HEK293T (cell line): ENCODE measurements at places on chromosomes 5 and 9.
A peak's percentile ranks its signal among the peaks of the same experiment; 100 is the strongest.

DNA sequence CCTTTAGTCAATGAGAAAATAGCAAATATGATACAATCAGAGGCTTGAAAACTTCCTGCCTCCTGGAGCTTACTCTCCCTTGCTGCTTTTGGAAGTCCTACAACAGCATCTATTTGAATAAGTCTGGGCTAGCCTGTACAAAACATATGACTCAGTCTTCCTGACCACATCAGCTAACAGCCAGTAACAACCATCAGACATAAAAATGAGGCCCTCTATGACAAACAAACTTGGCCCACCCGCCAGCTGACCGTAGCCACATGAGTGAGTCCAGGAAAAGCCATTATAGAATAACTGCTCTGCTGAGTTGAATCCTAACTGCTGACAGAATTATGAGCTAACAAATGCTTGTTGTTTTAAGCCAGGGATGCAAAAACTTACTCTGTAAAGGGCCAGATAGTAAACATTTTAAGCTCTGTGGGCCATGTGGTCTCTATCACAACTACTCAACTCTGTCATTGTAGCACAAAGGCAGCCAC is 347.6 kb downstream of the PTPRD start:
- no peak for DNase-seq

DNA sequence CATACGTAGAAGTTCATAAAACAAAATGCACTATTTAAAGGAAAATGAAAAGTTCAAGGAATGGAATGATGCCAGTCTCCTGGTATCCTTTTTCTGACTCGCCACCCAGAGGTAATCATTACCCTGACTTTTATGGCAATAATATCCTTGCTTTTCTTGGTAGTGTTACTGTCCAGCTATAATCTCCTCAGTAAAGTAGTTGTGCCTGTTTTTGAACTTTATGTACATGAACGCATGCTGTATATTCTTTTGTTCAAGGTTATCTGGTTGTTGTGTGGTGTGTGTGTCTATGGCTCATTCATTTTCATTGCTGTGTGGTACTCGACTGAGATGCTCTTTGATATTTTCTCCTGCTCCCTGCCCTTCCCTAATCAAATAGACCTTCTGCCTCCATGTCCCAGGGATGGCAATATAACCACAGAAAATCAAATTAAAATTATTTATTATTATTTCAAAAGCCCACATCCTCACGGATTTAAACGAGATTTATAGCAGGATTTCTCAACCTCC is 29.2 kb upstream of the FBP1 start:
- no peak for DNase-seq

GRCh38 chr9:14209399-14210345 is 104.3 kb downstream of the NFIB start:
- DNase-seq = peak; percentile 32

GRCh38 chr5:172841-173251 is 18.4 kb upstream of the LRRC14B start:
- DNase-seq = no peak

DNA sequence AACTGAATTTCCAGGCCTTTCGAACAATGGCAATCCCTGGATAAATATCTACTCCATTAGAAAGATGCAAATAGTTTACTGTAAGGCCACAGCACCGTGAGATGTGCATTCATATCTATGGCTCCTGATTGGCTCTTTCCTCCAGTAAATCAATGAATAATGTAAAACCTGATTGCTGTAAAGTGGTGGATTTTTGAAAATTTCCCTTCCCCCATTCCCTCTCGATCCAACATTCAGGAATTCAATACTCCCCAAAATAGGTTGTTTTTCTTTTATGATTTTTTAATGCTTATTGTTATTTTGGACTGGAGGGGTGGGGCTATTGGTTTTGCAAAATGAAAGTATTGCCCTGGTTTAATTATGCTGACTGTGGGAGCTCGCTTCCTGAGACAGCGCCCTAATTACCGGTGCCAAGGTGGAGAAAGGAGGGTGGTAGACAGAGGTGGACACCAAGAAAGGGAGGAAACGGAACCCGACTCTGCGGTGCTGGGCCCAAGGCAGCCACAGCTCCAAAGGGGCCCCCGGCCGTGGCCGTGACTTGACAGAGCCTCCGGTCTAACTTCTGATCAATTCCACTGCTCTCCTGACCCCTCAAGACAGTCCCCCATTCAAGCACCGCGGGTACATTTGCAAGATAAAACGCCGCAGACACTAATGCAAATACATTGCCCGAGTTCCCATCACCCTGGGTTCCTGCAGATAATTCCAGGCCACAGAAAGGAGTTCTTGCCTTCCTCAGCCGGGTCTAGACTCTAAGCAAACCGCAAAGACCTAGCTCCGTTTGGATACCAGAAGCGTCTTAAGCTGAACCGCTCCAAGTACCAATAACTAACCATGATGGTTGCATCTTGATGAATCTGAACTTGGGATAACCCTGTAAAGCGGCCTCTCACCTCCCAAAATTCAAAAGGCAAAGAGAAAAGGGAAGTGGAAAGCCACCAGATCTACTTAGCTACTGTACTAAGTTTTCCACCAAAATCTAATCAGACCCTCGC is 211.2 kb downstream of the MEF2C start:
- no peak for DNase-seq

GRCh38 chr5:29277642-29278041 is 1915.8 kb upstream of the CDH6 start:
- DNase-seq = no peak

DNA sequence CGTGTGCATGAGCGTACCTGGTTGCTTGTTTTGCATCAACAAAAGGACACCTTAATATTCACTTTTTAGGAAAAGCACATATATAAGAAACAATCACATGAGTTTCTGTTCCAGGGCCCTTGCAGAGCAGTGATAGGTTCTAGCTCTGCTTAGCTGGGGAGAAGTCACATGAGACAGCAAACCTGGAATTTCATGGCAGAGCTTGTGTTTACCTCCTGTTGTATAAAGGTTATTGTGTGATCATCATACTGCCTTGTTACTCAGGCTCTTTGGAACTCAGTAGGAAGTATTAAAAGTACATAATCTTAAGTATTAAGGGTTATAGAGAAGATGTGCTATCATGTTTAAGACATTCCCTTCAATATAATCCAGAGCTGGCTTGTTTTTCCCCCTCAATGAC is 18.0 kb upstream of the VLDLR start:
- DNase-seq = no peak

GRCh38 chr5:57007344-57007743 is 55.4 kb upstream of the MIER3 start:
- no peak for DNase-seq

- DNase-seq = no peak
Observed at GRCh38 chr5:52190737-52191136, 597.0 kb upstream of the ITGA1 start.

GRCh38 chr9:4293293-4293941 is 6.5 kb downstream of the GLIS3 start:
- no peak for DNase-seq

DNA sequence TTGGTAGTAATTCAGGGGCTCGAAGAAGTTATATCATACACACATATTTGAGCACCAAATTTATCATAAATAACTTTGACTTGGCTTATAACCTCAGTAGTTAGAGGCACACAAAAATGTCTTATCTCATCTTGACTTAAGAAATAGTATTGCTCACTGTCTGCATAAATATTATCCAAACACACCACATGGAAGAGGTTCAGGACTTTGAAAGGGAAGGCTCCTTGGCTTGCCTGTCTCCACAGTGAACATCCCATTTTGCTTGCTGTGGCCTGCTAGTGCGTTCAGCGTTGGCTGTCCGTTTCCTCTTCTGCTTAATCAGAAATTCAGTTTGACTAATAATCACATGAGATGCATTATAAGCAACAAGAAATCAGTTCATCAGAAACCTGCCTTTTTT is 13.9 kb downstream of the GRXCR2 start:
- no peak for DNase-seq

DNA sequence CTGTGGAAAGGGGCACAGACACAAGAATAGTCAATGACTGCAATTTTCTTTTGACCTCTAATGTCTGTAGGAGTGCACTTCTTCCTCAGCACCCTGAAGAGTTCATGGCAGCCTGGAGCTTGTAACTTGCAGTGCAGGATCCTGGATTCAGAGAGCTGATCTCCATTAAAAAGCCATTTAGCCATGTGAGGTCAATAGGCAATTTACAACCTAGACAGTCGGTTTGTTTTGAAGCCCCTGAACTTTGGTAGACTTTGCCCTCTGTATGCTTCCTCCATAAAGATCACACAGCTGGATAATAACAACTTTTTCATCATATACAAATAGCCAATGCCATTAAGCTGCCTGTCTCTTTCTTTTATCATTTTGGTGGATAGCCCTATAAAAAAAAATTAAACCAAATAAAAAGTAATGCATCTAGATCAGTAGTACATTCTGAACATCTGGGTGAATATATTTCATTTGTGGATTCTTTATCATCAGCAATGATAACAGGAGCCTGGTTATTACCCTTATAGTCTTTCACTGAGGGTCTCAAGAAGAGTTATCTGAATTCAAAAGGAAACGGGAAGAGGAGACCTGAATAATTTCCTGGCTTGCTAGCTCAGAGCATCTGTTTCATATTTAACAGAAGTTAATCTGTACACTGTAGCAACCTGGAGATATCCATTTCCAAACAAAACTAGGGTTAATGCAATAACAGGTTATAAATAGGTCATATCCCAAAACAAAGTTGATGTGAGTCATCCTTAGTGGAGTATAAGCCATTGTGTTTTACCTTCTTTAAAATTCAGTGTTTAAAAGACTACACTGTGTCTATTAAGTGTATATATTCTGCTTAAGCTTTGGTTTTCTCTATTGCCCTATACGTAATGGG is 193.8 kb upstream of the ACTBL2 start:
- DNase-seq = no peak

- no peak for DNase-seq
Observed at GRCh38 chr5:151086905-151087360, 6.1 kb upstream of the TNIP1 start.

DNA sequence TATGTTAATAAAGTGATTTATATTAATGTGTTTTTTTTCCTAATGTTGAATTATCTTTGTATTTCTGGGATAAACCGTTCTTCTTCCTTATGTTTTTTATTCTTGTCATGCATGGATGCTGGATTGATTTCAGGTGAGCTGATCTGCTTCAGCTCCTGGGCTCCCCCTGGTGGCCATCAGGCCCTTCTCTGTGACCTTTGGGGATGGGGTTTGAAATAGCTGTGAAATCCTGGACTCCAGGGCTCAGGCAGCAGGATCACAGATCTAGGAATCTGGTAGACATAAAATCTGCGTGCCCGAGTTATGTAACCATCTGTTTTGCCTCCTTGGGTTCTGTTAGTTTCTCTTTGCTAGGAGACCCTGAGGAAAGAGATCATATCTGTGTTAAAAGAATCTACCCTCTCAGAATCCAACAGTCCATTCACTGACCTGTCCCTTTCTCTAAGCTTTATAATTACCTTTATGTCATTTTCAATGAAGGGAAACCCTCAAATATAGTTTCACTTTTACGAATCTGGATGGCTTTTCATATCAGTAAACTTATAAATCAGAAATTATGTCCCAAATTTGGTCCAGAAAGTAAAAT is 12.2 kb upstream of the OR13J1 start:
- peak; percentile 81 for DNase-seq

DNA sequence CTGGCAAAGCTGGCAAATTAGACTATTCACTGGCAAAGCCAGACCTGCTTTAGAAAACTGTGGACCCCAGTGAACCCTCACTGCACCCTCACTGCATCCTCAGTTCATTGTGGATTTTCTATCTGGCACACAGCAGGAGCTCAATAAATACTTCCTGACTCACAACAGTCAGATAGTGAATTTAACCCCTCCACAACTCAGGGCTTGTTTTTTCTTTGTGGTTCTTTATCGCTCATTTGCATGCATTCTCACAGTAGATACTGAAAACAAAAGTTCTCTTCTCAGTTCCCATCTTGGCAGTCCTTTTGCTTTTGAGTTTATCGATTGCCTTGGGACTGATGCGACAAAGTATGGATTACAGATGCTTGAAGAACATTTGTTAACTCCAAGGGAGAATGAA is 99.8 kb downstream of the ACTL7B start:
- DNase-seq = no peak

GRCh38 chr9:94945197-94946144 is 219.0 kb downstream of the AOPEP start:
- DNase-seq = no peak

DNA sequence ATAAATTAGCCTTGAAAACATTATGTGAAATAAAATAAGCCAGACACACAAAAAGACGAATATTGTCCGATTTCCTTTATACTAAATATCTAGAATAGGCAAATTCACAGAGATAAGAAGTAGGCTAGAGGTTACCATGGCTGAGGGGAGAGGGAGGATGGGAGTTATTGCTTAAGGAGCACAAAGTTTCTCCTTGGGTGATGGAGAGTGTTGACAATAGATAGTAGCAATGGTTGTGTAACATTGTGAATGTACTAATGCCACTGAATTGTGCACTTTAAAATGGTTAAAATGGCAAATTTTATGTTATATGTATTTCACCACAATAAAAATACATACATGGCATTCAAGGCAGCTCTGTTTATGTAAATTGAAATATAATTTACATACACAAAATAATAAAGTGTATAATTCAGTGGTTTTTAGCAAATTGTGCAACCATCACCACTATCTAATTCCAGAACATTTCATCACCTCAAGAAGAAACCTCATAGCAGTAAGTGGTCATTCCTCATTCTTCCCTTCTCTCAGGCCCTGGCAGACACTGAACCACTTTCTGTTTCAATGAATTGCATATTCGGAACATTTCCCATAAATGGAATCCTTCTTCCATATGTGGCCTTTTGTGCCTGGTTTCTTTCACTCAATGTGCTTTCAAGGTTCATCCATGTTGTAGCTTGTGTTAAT is 59.2 kb downstream of the NDST1 start:
- DNase-seq = no peak

GRCh38 chr5:78771260-78772205 is 123.0 kb upstream of the LHFPL2 start:
- DNase-seq = no peak

- DNase-seq = no peak
Observed at GRCh38 chr9:132037458-132037857, 42.2 kb downstream of the MED27 start.

DNA sequence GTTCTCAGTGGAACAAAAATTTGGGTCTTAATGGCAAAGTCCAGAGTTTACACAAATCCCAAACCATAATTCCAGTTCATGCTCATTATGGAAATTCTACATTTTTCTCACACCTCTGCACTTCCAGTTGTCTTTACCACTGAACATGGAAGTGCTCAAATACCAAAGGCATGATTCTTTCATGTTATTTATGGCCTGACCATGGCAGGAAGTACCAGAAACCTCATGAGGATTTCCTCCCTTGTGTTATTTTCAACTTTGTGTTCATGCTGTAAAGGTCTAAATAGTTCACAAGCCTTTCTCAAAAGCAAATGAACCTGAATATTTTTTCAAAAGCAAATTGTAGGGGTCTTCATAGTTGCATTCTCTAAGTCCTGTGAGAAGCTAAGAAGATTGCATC is 82.0 kb upstream of the ITGA1 start:
- DNase-seq = no peak

GRCh38 chr9:130631331-130632080 is 32.9 kb upstream of the PRDM12 start:
- no peak for DNase-seq

DNA sequence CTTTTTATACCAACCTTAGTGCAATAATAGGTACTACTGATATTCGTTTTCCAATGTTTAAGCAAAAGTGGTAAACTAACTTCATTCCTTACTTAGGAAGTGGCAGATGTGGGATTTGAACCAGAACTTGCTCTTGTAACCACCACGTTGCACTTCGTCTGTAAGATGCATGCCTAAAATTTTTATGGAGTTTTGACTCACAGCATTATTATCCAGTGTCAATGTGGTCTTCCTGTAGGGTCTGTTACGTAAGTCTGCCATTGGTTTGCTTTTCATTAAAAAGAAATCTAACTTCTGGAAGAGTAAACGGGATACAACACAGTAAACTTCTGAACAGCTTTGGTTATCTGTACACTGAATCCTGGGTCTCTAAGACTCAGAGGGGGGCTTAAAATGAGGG is 521.0 kb upstream of the WWC1 start:
- DNase-seq = no peak
